ENCODE measurements at places on chromosomes 3 and 15.

- DNase-seq, result peak; percentile 23
Observed at GRCh38 chr3:119810018-119810435, 28.1 kb downstream of the NR1I2 start.

DNA sequence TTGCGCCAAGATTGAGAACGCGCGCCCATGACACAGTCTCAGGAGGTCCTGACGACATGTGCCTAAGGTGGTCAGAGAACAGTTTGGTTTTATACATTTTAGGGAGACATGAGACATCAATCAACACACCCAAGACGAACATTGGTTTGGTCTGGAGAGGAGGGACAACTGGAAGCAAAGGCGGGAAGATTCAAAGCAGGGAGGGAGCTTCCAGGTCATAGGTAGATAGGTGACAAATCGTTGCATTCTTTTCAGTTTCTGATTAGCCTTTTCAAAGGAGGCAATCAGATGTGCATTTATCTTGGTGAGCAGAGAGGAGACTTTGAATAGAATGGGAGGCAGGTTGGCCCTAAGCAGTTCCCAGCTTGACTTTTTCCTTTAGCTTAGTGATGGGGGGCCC, 828.4 kb upstream of the DPPA4 start:
- DNase-seq, result peak; percentile 21

- no peak for DNase-seq
Observed at GRCh38 chr3:128824132-128824850, 55.1 kb upstream of the ACAD9 start.

- DNase-seq, result no peak
Observed at GRCh38 chr3:28544236-28544635, 195.6 kb upstream of the AZI2 start.

- no peak for DNase-seq
Observed at GRCh38 chr3:25895031-25895430, 105.1 kb downstream of the OXSM start.

GRCh38 chr3:45564172-45564571, 30.4 kb upstream of the LIMD1 start:
- DNase-seq, result no peak

- no peak for DNase-seq
Observed at GRCh38 chr3:52537726-52538421, 1.5 kb downstream of the UQCC5 start.

- DNase-seq, result peak; percentile 15
Observed at GRCh38 chr3:23052620-23053019, 150.5 kb upstream of the UBE2E2 start.

GRCh38 chr3:189014526-189014925, 157.2 kb upstream of the TPRG1 start:
- DNase-seq, result no peak

DNA sequence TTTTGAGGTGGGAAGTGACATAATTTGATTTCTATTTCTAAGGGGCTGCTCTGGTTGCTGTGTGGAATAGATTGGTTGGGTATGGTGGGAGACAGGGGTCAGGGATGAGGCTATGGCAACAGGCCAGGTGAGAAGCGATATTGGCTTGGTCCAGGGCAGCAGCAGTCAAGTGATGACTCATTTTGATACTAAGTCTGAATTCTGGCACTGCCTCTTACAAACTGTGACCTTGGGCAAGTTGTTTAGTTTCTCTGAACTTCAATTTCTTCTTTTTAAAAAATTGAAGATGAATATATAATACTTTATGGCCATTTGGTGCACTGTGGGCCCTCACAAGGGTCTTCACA, 40.4 kb upstream of the CLSTN2 start:
- no peak for DNase-seq

DNA sequence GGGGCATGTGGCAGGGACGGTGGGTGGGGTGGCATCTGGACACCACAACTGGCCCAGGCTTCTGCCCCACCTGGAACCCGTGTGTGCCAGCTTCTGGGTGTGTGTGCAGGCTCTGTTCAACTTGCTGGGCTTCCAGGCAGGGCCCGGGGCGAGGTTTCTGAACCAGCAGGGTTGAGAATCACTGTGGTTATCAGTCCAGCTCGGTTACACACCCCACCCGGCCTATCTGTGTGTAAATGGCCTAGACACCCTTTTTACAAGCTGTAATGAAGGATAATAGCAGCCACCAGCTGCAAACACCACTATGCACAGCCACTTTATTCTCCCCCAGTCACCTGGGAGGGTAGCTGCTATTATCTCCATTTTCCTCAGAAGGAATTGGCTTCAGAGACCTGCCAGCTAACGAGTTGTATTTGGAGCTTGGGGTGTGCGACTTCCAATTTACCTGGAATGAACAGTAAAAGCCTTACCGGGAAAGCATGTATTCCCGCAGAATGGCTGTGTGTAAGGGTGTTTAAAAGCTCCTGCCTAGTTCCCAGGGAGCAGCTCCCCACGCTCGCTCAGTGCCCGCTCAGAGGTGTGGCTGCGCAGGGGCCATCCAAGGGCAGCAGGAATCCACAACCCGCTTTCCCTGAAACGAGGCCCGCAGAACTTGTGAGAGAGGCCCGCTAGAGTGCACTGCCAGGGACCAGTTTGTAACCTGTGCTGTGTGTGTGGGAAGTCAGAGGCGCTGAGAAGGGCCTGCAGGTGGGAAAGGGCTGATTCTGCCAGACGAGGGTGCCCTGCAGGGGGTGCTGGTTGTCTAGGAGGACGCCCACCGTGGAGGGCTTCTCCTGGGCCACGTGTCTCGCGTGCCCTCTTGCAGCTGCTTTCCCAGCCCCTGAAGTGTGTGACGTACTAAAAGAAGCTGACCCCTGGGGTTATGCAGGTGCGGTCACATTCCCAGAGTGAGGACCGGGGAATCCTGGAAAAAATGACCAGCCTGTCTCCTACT, 83.5 kb downstream of the C3orf70 start:
- DNase-seq, result peak; percentile 29

DNA sequence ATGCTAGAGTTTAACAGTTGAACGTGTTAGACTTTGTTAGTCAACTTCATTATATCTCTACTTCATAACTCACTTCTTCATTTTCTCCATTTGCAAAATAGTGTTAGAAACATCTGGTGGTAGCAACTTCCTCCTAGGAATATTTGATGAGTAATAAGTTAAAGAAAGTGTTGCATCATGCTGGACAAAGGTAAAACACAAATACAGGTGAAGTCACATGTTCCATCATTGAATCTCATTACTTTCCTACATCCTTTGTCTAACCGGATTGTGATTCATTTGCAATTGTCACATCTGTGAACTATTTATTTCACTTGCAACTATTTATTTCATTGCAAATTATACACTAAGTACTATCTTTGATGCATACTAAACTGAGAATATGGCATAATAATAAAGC, 186.5 kb downstream of the TUSC7 start:
- DNase-seq, result peak; percentile 7

DNA sequence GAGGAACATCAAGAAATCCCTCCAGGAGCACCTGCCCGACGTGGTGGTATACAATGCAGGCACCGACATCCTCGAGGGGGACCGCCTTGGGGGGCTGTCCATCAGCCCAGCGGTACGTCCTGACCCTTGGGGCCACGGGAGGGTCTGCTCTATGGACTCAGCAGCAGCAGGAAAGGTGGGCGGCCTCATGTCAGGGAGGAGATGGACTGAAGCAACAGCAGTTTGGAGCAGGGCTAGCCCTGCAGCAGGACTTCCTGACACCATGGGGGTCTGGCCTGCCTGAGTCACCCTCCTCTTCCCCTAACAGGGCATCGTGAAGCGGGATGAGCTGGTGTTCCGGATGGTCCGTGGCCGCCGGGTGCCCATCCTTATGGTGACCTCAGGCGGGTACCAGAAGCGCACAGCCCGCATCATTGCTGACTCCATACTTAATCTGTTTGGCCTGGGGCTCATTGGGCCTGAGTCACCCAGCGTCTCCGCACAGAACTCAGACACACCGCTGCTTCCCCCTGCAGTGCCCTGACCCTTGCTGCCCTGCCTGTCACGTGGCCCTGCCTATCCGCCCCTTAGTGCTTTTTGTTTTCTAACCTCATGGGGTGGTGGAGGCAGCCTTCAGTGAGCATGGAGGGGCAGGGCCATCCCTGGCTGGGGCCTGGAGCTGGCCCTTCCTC, 24.2 kb downstream of the HDAC11 start:
- DNase-seq, result no peak

DNA sequence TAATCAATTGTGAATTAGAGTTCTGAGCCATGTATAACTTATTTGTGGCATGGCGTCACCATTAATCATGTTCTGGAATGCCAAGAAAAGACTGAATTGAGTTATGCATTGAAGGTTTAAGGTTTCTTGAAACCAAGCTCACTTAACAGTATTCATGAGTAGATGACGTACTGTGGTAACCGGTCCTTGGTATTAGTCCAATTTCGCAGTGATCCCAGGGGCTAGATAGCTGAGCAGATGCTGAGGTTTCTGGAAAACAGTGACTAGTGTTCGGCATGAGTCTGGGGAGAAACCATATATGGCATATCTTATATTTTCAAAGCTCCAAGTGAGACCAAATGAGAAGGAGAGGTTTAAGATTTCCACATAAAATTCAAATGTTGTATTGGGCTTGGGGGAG, 218.3 kb upstream of the LYSMD4 start:
- DNase-seq, result no peak

GRCh38 chr15:72724028-72724427, 38.0 kb downstream of the BBS4 start:
- DNase-seq, result no peak

DNA sequence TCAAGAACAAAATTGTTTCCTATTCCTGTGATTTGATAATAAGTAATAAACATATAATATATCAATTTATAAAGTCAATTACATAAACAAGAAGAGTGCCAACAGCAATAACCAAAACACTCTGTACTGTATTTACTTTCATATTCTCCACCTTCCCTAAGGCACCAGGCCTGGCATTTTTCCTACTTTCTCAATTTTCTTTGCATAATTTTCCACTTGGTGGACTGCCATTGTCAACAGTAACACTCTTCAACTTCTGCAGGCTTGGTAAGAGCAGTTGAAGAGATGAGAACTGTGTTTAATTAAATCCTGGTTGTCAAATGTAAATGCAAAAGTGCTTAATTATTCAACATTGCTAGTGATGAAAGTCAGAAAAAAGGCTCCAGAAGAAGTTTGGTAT, 229.8 kb upstream of the PLSCR5 start:
- DNase-seq, result no peak

- no peak for DNase-seq
Observed at GRCh38 chr15:100783291-100783690, 96.3 kb upstream of the ALDH1A3 start.

DNA sequence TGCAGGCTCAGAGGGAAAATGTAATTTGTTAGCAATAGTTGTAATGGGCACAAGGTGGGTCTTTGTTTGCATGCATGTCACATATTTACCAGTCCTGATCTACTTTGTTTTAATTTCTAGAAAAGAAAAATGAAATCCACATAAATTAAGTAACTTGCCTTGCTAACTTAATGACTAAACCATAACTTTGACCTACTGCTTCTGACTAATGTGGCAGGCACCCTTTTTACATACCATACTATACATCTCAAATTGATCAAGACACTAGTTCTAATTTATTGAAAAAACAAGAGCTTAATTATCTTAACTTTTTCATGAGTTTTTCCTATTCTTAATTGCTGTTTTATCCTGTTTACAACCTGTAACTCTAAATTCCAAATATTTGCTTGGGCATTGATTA, 93.2 kb downstream of the ATP11B start:
- DNase-seq, result no peak

- DNase-seq, result no peak
Observed at GRCh38 chr3:50520849-50521248, 17.4 kb upstream of the CACNA2D2 start.

GRCh38 chr3:150721285-150722130, 17.8 kb upstream of the ERICH6 start:
- peak; percentile 76 for DNase-seq

- DNase-seq, result no peak
Observed at GRCh38 chr3:188197388-188197847, 43.5 kb downstream of the LPP start.

DNA sequence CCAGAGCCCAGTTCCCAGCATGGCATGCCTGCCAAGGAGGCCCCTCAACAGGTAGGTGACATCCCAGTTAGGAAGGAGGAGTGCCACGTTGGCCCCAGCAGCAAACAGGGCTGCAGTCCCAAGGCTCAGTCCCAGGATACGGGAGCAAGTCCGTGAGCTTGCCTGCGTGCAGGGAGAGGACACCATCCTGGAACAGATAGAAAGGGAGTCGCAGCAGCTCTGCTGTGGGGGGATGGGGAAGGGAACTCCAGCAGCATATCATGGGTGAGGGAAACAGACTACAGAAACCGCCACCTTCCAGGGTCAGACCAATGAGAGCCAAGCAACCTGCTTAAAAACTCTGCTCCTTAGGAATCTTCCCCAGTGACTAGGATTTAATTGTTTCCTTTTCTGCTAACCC, 9.4 kb upstream of the DYNLT2B start:
- DNase-seq, result no peak
